ENCODE measurements at places on chromosomes 1 and 21.

GRCh38 chr1:206025283-206025820 lies 1.7 kb upstream of the CTSE start:
- DNase-seq, result no peak

GRCh38 chr1:225597926-225598575 lies 54.9 kb downstream of the ENAH start:
- peak; percentile 40 for DNase-seq

DNA sequence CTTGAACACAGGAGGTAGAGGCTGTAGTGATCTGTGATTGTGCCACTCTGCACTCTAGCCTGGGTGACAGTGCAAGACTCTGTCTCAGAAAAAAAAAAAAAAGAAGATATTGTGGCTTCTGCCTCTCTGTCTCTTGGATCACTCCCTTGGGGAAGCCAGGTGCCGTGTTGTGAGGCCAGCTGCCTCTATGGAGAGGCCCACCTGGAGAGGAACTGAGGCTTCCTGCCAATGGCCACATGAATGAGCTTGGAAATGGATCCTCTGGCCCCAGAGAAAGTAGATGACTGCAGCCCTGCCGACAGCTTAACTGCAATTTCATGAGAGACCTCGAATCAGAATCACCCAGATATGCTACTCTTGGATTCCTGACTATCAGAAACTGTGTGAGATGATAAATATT lies 19.7 kb upstream of the AK2 start:
- DNase-seq, result no peak

- DNase-seq, result no peak
These were observed 2.1 kb downstream of the ZFP69 start for GRCh38 chr1:40479156-40479555.

- peak; percentile 22 for DNase-seq
These were observed 110.1 kb downstream of the GRIK1 start for GRCh38 chr21:29829564-29830275.

DNA sequence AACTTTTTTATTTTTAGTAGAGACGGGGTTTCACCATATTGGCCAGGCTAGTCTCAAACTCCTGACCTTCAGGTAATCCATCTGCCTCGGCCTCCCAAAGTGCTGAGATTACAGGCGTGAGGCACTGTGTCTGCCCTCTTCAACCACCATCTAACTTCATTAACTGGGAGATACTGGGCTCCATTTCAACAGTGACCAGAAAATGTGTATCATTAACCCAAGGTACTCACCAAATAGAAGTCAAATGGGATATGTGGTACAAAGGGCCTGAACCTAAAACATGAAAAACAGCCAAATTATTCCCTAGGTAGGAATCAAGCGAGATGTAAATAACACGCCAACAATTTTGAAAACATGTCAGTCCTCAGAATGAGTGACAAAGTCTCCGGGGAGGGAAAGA lies 1.2 kb downstream of the ILF2 start:
- no peak for DNase-seq

- peak; percentile 57 for DNase-seq
These were observed 21.4 kb upstream of the RNF11 start for GRCh38 chr1:51214615-51215131.

DNA sequence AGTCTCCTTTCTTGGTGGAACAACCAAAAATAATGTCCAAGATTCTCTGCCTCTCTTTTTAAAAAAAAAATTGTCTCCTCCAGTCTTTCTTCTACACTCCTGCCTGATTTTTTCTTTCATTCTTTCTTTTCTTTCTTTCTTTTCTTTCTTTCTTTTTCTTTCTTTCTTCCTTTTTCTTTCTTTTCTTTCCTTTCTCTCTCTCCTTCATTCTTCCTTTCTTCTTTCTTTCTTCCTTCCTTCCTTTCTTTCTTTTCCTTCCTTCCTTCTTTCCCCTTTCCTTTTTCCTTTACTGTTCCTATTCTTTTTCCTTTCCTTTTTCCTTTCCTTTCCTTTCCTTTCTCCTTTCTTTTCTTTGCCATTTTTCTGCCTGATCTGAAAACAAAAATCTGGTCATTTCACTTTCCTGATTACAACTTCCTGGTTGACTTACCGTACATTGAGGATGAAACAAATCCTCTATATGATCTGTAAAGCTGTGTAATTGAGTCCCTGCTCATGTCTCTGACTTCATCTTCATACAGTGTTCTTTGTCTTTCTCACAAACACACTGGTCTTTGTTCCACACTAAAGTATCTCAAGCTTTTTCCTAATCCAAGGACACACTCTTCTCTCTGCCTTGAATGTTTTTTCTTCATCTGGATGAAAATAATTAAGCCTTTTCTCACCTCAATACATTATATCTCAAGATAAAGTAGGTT lies 6.1 kb upstream of the KRTAP23-1 start:
- DNase-seq, result no peak

DNA sequence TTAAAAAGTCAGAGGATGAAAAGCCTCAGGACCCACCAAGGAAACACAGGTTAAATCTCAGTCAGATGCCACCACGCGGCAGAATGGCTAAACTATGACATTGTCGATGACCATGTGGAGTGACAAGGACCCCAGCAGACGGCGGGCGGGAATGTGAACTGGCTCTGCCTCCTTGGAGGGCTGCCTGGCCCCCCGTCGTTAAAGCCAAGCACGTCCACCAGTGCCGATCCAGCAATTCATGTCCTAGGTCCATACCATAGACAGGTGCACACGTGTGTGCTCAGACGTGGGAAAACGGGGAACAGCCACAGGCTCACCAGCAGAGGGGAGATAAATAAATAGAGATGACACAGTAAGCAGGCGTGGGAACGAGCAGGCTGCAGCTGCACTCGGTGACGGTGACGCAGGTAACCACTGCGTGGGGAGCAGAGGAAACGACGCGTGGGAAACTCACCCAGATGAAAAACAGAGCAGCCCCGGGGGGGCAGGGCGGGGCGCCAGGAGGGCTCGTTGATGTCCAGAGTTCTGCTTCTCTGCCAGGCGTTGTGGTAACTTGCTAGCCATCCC lies 28.3 kb upstream of the PCBP3 start:
- DNase-seq, result no peak

DNA sequence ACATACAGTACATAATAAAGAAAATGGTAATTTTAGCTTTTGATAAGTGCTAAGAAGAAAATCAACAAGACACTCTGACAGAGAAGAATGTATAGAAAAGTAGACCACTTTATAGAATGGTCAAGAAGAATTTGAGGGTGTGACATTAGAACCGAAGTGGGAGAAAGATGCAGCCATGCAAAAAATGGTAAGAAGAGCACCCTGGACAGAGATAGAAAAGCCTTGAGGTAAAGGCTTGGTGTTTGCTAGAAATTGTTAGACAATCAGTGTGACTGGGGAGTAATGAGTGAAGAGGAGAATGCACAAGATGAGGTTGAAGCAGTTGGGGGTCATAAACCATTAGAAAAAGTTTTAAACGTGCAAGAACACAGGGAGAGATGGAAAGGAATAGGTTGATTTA lies 23.5 kb downstream of the MAEL start:
- DNase-seq, result no peak

DNA sequence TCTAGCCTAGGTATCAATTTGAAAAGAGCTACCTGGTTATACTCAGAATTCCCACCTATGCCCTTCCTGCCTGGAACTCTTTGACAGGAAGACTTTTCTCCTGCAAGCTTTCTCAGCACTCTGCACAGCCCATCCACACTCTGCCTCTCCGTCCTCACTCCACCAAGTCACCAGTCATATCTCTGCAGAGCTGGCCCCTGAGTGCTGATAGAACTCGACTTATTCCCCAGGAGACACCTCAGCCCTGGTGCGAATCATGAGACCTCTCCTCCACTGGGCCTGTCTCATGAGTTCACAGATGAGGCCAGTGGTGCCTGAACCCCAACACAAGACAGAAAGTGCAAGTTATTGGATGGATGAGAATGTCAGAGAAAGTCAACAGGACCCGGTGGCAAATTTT lies 32.0 kb downstream of the COLGALT2 start:
- DNase-seq, result no peak

DNA sequence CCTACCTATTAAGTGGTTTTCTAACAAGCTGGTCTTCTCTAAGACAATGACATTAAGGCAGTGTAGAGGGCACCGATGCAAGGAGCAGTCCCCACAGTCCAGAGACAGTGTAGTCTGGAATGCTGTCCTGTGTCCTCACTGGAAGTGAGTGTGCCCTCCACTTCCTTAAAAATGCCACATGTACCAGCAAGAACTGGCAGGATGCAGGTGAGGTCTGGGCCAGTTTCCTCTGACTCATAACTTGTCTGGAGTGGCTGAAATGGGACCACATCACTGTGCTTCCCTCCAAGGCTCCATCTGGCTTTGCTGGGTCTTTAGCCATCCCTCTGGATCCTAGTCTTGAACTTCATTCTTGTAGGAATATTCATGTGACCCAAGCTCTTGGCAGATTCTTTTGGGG lies 170.5 kb upstream of the KIAA0040 start:
- DNase-seq, result no peak

DNA sequence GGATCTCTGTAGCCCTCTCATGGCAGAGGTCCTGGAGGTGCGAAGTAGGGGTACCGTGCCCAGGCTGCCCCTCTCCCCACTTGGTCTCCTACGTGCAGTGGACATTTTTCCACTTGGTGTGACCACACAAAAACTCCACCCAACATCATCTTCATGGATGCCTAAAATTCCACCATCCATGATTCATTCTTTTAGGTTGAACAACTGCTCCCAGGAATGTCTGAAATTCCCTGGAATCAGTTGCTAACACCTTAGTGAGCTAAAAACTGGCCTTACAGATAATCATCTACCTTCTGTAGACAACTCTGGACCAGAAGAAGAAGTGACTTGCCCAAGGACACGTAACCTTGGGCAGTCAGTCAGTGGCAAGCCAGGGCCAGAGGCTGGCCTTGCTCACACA lies 32.1 kb upstream of the CLIC4 start:
- peak; percentile 76 for DNase-seq

DNA sequence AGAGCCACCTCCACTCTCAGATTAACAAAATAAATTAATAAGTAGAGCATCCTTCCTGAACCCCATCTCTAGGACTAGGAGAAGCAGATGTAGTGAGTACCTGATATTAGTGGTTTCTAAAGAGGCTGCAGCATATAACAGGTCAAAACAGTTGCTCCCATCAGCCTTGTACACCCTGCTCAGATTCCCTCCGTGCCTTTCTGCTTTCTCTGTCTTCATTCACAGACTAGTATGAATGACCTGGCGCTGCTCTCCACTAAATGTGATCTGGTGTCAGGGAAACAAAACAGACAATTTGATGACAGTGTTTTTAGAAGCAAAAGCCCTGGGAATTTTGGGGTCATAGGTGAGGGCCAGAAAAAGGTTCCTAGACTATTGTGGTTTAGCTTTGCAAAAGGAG lies 8.3 kb downstream of the SESN2 start:
- no peak for DNase-seq

- DNase-seq, result no peak
These were observed 15.3 kb downstream of the AKR7A3 start for GRCh38 chr1:19273106-19273843.

DNA sequence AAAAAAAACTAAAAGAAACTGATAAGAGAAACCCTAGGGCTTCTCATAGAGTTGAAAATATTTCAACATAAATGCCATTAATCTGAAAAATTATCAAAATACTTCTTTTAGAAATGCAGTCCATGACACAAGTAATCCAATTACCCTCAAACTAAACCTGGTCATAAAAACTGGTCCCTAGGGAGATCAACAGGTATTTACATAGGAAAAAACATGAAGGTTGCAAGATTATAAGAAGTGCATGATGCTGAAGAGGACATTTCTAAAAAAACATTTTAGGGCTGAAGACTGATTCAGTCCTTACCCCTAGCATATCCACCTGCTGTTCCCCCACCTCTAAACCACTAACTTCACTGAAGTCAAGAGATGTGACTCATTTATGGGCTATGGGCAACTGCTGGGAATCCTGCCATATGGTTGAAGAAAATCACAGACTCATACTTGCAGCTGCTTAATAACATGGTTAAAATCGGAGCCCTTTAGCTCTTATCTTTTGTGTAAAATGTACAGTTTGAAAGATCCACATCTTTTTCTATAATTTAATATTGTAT lies 131.0 kb upstream of the RUNX1 start:
- peak; percentile 77 for DNase-seq

- no peak for DNase-seq
These were observed 65.2 kb downstream of the GBP6 start for GRCh38 chr1:89429062-89429461.

DNA sequence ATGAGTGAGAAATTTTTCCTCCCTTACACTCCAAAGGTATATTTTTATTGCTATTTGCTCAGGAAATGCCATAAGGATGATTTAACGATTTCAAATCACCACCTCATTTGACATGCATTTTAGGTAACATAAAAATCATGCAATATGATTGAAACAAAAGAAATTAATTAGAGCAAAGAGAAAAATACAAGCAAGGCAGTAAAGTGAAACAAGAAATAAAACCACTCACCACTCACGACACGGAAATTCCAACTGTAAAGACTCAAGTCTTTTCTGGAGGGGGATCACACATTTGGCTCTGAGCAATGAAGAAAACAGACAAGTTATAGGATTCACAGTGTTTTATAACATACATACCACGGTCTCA lies 86.8 kb upstream of the ARHGAP29 start:
- peak; percentile 70 for DNase-seq

- no peak for DNase-seq
These were observed 50.6 kb upstream of the MRPS6 start for GRCh38 chr21:34022627-34023335.

GRCh38 chr1:58500043-58500442 lies 46.5 kb downstream of the OMA1 start:
- DNase-seq, result no peak

- DNase-seq, result peak; percentile 4
These were observed 4.2 kb upstream of the CLCA4 start for GRCh38 chr1:86542631-86543030.

DNA sequence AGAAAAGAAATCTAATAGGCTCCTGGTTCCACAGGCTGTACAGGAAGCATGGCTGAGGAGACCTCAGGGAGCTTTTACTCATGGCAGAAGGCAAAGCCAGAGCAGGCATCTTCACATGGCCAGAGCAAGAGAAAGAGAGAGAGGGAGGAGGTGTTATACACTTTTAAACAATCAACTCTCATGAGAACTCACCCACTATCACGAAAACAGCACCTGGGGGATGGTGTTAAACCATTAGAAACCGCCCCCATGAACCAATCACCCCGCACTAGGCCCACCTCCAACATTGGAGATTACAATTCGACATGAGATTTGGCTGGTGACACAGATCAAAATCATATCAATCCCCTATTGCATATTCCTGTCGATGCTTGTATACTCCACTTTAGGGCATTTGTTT lies 93.5 kb downstream of the MRPL39 start:
- no peak for DNase-seq

- DNase-seq, result peak; percentile 37
These were observed 70.4 kb upstream of the TARDBP start for GRCh38 chr1:10941891-10942541.

DNA sequence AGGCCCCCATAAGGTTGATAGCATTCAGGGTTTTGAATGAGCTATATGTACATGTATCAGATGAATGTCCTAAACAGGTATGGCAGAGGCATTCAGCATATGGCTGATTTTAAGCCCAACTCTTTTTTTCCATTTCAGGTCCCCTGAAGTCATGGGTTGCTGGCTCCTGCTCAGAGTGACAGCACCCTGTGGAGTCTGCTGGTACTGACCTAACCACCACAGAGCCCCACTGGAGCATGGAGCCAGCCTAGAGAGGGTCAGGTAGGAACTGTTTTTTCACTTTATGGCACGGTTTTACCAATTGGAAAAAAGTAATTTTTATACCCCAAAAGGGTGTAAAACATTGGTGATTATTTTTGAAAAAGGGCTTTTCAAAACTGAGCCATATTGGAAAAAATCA lies 82.5 kb upstream of the MPC2 start:
- no peak for DNase-seq

- DNase-seq, result no peak
These were observed 21.3 kb downstream of the OVAAL start for GRCh38 chr1:180579961-180580611.

GRCh38 chr1:84159533-84160240 lies 15.6 kb downstream of the PRKACB start:
- no peak for DNase-seq
